ENCODE measurements at places on chromosomes 5 and 9.

GRCh38 chr9:127277099-127277498, 12.5 kb downstream of the GARNL3 start:
- DNase-seq: no peak

DNA sequence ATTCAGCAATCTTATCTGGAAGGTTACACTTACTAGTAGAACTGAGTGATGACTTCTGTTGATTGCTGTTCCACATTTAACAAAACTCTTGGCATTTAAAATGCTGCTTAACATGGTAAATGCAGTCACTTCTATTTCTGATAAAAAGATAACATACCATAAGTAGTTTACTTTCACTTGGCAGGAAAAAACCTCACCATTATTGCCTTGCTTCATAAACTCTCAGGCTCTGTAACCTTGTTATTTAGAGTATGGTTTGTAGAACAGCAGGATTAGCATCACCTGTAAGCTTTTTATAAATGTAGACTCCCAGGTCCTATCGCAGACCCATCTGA, 55.5 kb downstream of the AUH start:
- DNase-seq: no peak

- DNase-seq: no peak
These were observed 40.7 kb downstream of the F2RL2 start for GRCh38 chr5:76582230-76583162.

DNA sequence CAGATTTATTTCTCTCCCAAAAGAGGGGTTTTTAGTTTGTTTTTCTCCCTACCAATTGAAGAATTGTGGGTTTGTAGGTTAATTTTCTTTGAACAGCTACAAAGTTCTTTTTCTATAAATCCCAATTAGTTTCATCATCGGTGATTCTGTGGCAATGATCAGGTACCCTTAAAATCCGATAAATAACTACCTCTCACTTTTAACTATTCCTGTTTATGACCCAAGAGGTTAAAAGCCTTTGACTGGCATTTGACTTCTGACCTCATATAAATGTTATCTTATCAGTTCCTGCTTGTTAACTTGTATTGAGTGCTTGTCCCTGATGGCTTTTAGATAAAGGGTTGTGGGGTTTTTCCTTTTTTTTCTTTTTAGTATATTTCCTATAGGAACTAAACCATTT, 124.4 kb upstream of the TMEM161B start:
- DNase-seq: no peak

DNA sequence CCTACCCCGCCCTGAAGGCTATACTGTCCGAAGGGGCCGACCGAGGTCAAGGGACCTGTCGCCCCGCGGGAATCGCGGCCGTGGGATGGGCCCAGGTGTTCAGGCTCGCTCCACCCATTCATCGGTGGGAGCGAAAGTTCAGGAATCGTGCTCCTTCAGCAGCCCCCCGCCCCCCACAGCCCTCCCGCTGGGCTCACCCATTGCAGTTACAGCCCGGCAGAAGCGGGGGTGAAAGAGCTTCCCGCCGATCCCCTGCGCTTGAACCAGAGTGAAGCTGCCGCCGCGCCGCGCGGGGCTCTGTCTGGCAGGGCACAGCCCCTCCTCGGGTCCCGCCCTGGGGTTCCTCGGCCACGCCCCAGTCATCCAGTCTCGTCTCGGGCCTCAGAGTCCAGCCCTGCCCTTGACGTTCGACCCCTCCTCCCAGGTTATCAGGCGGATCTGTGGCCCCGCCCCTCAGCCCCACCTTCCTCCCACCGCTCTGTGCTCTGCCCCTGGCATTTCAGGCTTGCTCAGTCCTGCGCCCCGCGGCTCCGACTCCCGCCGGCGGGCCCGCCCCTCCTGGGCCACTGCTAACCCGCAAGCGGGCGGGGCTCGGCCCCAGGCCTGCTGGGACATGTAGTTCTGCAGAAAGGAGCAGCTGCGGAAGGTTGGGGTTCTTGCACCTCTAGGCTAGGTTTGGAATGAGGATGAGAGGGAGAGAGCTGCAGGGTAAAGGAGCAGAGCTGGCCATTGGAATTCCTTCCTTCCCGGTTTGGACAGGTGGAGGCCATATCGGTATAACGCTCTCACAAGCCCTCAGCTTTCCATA, at the start of gene MYORG:
Gene MYORG (minus strand): TSS at position 303 of the 808 bp plus-strand sequence. CDS start 3,955 bp downstream, outside the sequence.
- peak; percentile 94 for DNase-seq

DNA sequence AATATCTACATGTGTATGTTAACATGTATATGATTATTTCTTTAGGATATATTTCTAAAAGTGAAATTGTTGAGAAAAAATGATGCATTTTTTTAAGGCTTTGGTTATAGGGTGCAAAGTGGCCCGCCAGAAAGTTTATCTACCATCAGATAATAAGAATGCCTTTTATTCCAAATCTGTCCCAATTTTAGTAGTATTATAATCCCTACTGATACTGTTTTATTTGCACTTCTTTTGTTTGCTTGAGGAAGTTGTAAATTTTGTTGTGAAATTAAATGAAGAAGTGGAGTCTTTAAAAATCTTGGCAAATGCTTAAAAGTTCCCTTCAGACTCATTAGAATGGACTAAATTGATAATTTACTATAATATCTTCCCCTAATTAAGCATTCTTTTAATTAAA, 73.0 kb downstream of the NIPBL start:
- DNase-seq: no peak

DNA sequence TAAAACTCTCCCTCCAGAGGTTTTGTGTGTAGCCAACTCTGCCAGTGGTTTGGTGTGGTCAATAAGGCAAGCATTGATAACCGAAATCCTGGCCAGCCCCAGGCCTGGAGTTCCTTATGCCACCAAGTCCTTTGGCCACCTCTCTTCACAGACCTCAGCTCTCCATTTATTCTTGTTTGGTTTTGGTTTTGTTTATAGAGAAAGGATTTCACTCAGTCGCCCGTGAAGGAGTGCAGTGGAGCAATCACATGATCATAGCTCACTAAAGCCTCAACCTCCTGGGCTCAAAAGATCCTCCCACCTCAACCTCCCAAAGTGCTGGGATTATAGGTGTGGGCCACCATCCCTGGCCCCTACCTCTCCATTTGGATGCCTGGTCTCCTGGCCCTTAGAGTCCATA, 55.4 kb upstream of the PPARGC1B start:
- no peak for DNase-seq

DNA sequence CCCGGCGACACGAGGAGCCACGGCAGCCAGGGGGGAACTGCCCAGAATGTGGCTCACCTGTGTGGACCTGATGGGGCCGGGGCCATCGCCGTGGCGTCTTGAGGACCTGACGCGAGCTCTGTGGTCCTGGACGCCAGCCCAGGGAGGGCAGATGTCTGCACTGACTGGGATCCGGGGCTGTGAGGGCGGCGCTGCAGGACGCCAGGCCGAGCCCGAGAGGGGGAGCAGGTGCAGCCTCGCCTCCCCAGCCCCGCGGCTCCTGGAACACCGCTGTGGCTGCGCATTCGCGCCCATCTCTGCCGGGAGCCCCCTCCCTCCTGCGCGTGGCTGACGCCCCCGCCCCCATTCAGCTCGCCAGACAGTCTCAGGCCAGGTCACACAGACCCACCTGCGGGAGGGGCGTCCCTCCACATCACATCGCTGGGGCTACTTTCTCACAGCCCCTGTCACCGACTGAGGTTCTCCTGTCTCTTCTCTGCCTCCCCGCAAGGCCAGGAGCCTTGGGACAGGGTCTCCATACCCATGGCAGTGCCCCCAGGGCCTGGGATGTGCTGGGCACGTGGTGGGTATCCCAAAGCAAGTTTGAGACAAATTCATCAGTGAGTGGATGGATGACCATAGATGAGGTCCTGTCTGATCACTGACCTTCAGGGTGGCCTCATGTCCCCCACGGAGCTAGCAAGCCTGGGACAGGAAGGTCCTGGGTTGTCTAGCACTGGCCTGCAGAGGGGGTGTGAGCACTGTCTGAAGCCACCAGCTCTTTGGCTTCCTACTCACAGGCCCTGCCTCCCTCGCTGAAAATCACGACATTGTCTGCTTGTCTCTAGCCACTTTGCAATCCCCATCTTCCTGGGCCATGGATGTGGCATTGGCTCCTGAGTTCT, 47.3 kb downstream of the RASGEF1C start:
- DNase-seq: no peak

DNA sequence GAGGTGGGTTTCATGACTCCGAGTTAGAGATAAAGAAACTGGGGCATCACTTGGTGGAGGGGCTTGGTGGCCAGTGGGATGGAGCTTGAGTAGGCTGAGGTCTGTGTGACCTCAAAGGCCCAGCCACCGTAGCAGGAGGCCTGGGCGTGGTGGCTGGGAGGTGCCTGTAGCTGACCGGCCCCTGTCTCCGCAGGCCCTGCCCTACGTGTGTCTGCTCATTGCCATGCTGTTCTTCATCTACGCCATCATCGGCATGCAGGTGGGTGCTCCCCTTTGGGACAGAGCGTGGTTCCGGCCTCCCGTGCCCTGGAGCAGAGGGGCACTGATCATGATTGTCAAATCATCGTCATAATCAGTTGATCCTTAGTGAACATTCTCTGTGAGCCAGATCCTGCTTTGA, 196.2 kb downstream of the CACNA1B start:
- peak; percentile 5 for DNase-seq

GRCh38 chr9:102273952-102274351, 535.5 kb upstream of the GRIN3A start:
- DNase-seq: no peak

GRCh38 chr5:122192497-122193496, 63.5 kb downstream of the ZNF474 start:
- no peak for DNase-seq

DNA sequence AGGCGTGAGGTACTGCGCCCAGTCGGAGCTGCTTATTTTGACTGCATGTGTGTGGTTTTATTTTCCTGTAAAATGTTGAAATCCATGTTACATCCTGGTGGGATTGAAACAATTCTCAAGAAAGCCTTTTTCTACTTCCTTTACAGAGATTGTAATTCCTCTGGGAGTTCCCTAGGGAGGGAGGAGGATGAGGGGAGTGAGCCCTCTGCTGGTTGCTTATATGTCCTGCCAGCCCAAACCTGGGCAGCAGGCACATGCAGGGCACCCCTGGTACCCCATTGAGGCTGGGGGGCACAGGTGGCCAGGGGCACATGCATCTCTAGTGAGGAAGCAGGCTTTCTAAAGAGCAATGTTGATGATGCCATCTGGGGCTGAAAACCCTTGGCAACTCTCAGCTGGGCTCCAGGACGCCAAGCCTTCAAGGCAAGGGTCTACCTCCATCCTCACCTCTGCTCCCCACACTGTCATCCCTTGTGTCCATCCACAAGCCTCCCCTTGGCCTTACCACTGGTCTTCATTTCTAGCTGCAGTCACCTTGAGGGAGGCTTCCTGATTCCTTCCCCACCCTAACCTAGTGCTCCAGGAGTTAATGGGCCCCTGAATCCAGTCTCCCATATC, 84.7 kb upstream of the TNFSF8 start:
- no peak for DNase-seq

- DNase-seq: no peak
These were observed 37.8 kb upstream of the ADRB2 start for GRCh38 chr5:148788636-148789035.
